Activated CD8-positive, alpha-beta memory T cell treated with anti-CD3 and anti-CD28 coated beads for 48 hours (primary cell): ENCODE measurements at places on chromosomes 4 and X.

DNA sequence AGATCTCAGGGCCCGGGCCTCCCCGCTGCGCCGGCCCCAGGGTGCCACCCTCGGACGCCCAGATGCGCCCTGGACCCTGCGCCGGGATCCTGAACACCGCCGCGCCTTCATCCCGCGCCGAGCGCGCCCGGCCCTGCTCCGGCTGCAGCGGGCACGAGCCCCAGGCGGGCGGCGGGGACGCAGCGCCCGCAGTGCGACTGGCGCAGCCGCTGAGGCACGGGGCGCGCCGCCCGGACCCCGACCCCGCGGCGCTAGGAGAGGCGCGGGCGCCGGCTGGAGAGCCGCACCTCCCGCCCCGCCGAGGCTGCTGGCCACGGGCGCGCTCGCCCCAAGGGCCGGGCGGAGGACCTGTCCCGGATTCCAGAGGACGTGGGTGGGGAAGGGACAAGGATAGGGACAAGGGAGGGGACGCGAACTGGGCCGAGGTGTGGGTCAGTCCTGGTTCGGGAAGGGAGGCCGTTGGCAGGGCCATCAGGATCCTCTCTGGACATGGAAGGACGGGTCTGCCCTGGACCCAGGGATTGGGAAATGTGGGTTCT, 1.1 kb downstream of the ZFYVE28 start:
- no peak for DNase-seq

- peak; percentile 20 for DNase-seq
Observed at GRCh38 chrX:1536712-1537030, 314 bp downstream of the P2RY8 start.

- no peak for DNase-seq
Observed at GRCh38 chr4:17517664-17518063, 2.7 kb downstream of the CLRN2 start.

GRCh38 chr4:26822546-26822945, 38.1 kb upstream of the STIM2 start:
- no peak for DNase-seq

DNA sequence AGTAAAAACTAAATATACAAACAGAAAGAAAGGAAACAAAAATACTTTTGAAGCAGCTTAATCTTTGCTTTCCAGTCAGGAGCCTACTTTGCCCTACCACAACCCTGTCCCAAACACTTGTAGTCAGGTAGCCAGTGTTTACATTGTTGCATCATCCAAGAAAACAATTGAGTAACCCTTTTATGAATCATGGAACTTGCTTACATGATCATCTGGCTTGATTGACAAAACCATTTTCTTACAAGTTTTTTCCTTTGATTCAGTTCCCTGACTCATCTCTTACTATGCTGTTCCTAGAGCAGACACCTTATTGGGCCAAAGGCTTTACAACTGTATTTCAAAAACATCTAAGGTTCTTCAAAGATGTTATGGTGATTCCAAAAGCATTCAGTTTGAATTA, 740.1 kb downstream of the KLHL13 start:
- no peak for DNase-seq

GRCh38 chrX:19698122-19698521, 182.8 kb upstream of the MAP3K15 start:
- no peak for DNase-seq

DNA sequence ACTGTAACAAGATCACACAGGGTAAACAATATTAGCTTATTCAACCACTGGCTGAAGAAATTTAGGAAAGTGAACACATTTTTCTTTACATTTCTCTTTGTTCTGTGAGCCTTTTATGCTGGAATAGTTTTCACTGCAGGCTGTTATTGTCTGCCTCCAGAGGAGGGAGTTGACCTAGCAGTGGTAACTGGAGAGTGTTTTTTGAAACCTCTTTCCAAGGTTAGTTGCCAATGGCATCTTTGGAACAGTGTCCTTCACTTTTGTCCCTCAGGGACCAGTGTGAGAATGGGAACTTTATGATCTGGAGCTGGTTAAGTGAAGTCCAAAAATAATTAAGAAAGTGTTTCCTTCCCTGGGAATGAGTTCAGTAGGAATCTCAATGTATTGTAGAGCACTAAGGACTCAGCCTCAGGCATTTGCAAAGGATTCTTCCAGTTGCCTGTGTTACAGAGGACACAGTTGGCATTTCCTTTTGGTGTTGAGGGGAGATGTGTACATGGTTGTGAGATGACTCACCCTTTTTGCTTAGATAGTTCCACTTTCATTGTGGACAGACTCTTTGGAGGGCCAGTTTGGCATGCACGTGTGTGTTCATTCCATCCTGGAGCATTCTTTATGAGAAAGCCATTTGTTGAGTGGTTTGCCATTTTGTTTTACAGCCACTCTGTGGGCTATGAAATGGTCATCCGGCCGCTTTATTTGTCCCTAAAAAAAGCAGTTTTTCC, 61.3 kb downstream of the AR start:
- no peak for DNase-seq

DNA sequence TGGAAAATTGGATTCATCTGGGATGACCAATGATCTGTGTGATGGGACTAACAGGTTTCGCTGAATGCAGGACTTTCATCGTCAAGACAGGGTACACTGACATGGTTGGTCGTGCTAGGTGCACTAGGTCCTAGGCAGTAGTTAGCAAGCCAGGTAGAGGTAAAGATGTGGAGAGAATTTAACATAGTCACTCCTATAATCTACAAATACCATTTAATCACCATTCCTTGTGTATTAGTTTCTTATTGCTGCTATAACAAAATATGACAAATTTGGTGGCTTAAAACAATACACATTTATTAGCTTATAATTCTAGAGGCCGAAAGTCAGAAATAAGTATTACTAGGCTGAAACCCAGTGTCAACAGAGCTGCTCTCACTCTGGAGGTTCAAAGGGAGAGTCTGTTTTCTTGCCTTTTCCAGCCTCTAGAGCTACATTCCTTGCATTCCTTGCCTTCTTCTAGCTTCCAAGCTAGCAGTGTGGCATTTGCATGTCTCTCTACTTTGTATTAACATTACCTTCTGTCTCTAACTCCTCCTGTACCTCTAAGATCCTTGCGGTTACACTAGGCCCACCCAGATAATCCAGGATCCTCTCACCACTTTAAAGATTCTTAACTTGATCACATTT, 98.7 kb upstream of the GRIA3 start:
- no peak for DNase-seq

DNA sequence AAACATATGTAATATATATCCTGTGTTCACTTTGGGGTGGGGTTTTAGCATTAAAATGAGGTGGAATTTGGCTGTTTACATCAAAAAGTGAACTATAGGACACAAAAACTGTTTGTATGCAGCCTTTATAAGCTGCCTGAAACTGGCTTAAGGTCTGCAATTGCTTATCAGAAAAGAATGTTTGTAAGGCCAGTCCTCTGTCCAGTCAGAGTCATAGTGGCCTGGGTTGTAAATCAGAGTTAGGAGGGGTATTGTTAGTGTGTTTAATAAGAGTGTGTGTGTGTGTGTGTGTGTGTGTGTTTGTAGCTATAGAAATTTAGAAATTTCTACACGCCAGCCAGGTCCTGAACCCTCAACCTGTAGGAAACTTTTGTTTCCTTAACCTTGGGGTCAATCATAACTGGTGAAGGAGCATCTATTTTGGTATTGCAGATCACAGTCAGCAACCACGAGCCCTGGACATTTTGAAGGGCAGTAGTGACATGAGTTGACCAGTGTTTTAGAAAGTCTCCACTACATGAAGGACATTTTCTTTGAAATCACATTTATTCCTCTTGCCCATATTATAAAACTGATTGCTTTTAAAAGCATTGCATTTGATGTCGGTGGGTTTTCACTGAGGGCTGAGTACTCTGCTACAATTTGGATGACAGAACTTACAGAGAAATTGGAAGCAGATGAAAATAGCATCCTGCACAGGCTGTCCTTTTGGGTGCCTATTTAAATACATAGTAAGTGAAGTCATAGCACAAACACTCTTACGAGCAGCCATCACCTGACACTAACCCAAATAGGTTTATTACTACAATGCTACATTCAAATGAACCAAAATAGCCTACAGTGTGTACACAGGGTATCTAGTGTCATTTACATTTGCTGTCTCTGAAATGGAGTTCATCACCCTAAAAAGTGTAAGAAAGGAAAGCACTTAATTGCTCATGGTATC, 11.2 kb upstream of the TMEM154 start:
- DNase-seq, result no peak

DNA sequence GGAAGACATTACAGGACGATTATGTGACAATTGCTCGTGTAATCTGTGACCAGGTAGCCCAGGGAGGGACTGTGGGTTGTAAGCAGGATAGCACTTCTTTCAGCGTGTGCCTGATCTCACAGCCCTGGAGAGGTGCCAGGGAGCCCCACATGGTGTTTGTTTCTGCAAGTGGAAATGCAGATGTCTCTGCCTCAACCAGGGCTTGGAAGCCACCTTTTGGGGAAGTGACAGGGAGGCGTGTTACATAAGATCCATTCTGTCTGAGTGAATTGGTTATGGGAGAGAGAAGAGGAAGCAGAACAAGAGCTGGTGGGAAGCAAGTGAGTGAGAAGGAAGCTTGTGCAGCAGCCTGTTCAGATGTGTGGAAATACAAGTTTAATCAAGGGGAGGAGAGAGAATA, 104.5 kb upstream of the GATB start:
- DNase-seq, result no peak

- DNase-seq, result no peak
Observed at GRCh38 chr4:152501846-152502536, 33.9 kb downstream of the FBXW7 start.

DNA sequence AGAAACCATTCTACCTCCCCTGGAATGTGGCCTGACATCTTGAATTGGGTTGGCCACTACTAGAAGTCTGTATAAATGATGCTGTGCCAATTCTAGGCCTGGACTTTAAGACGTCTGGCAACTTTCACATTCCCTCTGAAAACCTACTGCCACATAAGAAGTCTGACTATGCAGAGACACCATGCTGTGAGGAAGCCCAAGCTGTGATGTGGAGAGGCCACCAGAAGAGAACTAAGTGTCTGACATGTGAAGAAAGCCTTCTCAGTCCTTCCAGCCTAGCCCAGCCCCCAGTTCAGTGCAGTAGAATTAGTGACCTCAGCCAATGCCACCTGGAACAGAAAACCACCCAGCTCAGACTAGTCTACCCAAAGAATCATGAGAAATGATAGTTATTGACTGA, 24.2 kb upstream of the FAM9C start:
- DNase-seq, result no peak

DNA sequence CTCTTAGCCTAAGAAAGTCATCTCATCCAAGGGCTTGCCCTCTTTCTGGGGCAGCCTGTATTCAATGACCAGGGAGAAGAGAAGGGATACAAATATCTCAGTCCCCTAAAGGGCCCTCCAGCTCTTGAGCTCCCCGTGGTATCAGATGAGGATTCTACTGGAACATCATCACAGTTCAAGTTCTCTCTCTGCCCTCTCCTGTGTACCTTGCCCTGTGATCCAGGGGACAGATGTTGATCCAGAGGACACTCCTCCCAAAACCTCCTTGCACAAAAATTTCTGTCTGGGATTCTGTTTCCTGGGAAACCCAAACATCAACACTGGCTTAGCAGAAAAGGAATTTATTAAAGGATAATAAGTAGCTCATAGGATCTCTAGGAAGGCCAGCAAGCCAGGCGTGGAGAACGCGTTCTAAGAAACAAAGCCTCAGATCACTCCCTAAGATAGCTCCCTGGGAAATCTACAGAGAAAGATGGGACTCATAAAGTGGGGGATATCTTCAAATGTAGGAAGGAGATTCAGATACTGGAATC, 296.3 kb upstream of the KLF3 start:
- DNase-seq, result no peak

GRCh38 chr4:69832326-69833030, 27.5 kb downstream of the SULT1E1 start:
- DNase-seq, result no peak

GRCh38 chr4:81436096-81436495, 35.6 kb downstream of the RASGEF1B start:
- no peak for DNase-seq

GRCh38 chrX:68681443-68681941, 34.0 kb downstream of the STARD8 start:
- no peak for DNase-seq

DNA sequence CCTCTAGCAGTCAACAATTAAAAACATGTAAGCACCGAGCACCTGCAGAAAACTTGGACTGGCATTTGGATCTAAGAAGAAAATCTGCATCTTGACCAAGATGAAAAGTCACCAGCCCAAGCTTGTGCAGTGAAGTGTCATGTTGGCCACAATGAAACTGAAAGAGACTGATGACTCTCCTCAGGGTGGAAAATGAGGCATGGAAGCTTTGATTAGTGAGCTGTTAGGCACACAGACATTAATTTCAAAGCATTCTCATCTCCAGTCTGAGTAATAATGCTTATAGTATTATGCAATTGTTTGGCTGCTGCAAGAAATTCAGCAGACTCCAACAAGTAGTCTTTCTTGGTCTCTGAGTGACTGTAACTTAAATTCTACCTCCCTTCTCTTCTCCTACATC, 150.1 kb downstream of the AR start:
- DNase-seq, result no peak

DNA sequence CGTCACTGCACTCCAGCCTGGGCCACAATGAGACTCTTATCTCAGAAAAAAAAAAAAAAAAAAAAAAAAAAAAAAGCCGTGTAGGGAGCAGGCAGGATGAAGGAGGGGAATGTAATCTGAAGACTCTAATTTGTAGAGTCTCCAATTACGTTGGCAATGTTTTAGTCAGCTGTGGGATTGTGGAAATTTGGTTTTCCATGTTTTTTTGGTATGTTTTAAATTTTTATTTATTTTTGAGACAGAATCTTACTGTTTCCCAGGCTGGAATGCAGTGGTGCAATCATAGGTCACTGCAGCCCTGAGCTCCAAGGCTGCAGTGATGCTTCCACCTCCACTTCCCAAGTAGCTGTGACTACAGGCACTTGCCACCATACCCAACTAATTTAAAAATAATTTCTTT, 56.5 kb downstream of the NSD2 start:
- DNase-seq, result no peak

DNA sequence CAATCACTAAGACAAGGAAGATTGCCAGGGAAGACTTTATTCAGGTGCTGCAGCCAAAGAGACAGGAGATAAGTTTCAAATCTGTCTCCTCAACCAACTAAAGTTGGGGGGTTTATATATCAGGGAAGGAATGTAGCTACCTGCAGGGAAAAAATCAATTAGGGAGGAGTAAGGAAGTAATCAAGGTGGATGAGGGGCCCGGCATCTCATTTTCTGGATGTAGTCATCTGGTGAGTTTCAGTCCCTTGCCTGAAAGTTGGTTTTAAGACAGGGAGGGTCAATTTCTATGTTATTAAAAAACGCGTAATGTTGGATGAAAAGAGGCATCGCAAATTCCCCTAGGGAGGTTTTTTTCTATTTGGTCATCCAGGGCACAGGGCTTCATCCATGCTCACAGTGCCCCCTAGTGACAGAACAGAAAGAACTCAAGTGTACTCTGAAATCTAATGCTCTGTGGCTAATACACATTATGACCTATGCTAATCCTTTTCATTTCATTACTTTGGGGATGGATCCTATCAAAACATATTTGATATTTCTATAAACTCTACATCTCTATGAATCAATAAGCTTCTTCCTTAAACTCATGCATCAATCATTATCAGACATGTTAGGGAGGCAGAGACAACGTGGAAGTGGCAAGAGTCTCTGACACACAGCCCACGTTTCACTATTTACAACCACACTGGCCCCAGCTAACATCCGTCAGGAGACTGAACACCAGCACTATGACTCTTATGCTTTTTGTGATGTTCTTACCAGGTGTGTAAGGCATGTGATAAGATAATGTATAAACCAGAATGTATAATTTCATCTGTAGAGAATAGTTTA, 1577.0 kb upstream of the TENM3 start:
- DNase-seq, result no peak
